ENCODE measurements at places on chromosomes 1 and 21.

- no peak for DNase-seq
These were observed 35.7 kb upstream of the CLSTN1 start for GRCh38 chr1:9859281-9860014.

- DNase-seq = no peak
These were observed 4.1 kb downstream of the S100A2 start for GRCh38 chr1:153561466-153561985.

DNA sequence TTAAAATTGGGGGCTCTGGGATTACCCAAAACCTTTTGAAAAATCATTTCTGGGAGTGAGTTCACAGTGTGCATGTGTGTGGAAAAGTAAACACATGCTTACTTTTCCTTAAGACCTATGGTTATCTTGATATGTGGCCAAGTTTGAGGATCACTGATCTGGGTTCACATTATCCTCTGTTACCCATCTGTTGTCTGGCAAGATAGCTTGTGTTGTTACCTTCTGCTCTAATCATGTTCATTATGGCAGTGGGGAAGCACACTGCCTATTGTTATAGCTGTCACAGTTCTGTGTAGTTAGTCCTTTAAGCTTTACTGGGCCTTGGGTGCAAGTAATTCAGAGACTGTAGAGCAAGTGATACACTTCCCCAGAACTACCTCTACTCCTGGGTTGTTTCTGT, 5.0 kb downstream of the CTBS start:
- no peak for DNase-seq

- no peak for DNase-seq
These were observed 53.9 kb downstream of the SYDE2 start for GRCh38 chr1:85146972-85147359.

DNA sequence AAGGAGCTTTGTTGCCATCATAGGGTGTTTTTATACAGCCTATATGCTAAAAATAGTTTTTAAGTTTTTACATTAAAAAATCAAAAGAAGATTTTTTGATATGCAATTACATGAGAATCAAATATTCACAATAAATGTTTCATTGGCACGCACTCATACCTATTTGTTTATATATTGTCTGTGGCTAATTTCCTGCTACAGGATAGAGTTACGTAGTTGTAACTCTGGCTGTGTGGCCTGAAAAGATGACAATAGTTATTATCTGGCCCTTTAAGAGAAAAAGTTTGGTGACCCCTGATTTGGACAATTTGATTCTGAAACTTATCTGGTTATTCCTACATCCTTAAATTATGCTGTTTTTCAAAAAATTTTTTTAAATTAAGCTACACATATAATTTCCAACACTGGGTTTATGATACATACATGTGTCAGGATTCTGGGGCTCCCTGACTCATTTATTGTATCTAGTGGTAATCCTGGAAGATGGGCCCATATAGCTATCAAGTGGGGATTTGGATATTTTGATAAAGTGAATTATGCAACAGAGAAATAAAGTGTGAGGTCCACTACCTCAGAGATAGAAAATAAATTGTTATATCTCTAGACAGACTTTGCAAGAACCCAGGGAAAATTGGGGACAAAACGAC, 370.2 kb upstream of the LYPLAL1 start:
- no peak for DNase-seq
